Upper lobe of left lung (tissue), 6 donors: ENCODE measurements at places on chromosomes 6 and 20.
A peak's percentile ranks its signal among the peaks of the same experiment; 100 is the strongest.

- DNase-seq: no peak
Observed at GRCh38 chr6:104486035-104486434, 373.7 kb downstream of the HACE1 start.

- DNase-seq: no peak
Observed at GRCh38 chr6:132952986-132953385, 138.6 kb downstream of the RPS12 start.

GRCh38 chr20:53557130-53557529, 36.5 kb downstream of the ZNF217 start:
- no peak for DNase-seq

DNA sequence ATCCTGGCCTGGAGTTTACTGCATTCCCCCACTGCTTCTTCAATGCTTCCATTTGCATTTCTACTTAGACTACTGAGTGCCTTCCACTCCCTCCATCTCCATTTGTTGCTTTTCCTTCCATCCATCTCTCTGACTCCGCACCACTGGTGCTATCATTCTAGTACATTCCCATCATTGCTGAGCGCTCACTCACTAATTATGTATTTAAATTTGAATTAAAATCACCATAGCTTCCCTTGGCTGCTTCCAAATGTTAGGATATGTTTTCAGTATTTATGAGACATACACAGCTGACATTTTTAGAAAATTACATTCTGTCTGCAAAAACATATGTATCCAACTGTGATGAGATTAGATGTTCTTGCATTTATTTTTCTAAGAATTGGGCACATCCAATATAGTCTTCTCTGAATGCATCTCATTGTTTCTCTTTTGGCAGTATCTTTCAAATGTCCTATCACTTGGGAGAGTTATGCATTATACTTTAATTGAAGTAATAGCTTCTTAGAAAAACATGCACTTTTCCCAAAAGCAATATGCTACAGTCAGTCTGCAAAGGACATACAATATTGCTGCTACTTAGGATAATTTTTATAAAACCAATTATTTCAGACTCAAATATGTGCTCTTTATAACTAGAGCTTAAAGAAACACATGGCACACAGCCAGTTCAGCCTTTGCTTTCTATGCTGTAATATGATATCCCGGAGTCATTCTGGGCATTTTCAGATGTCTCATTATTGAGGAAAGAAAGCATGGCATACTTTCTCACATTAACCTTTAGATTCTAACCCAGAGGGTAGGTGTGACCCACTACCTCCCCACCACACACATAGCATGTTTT, 12.1 kb upstream of the COL21A1 start:
- no peak for DNase-seq

GRCh38 chr20:46341074-46342009, 33.0 kb upstream of the CDH22 start:
- no peak for DNase-seq

DNA sequence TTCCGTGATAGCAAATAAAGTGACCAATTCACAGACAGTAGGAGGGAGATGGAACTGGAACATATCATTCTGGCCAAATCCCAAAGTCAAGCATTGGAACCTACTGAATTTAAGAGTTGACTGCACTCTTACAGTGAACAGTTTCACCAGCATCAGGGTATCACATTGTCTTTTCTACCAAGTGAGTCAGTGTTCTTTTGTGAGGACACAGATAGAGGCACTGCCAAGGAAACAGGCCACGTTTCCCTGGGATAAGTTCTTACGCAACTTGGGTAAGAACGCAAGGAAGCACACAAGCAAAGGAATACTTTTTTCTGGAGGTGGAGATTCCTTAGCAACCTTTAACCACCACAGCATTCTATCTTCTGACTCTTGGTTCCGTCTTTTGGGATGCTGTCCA, 28.6 kb upstream of the ENPP5 start:
- DNase-seq: no peak

- DNase-seq: no peak
Observed at GRCh38 chr6:124772733-124773319, 189.4 kb upstream of the RNF217 start.

DNA sequence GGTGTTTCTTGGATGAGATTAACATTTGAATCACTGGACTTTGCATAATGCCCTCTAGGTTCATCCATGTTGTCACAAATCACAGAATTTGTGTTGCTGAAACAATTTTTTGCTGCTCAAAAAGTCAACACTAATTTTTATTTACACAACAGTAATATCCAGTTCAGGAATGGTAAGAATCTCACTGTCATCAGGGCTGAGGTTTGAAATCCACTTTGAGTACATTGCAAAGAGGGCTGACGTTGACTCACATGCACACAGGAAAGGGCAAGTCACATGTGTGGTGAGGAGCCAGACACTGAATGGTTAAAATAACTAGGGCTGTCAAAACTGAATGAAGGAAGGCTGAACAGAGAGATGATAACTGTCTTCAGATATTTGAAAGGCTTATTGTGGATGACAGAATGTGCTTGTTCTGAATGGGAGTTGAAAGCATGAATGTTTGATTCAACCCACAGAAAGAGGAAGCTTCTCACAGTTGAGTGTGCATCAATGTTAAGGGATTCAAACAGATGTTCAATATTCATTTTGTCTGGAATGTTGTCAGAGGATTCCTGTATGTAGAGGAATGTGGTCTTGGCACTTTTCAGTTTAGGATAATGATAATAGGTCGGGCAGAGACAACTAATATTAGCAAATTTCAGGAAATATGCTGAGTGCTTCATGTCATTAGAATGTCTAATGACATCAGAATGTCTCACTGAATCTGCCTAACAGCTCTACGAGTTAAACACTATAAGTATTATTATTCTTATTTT, 3.6 kb upstream of the ADGRG6 start:
- DNase-seq: no peak

DNA sequence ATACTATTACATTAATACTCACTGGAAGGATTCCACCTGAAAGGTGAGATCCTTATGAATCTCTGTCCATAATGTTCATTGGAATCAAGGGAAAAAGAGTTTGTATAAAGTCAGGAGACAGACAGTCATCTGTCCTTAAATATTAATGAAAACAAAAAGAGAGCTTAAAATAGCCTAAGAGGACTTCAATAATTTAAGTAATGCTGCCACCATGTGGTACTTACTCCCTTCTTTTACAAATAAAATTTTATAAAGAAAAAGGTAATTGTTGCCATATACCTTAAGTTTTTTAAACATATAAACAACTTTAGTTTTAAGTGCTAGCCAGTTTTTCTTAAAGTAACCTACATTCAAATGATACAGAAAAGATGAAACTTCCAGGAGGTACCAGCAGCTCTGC, 5.1 kb downstream of the BLOC1S5 start:
- DNase-seq: no peak

DNA sequence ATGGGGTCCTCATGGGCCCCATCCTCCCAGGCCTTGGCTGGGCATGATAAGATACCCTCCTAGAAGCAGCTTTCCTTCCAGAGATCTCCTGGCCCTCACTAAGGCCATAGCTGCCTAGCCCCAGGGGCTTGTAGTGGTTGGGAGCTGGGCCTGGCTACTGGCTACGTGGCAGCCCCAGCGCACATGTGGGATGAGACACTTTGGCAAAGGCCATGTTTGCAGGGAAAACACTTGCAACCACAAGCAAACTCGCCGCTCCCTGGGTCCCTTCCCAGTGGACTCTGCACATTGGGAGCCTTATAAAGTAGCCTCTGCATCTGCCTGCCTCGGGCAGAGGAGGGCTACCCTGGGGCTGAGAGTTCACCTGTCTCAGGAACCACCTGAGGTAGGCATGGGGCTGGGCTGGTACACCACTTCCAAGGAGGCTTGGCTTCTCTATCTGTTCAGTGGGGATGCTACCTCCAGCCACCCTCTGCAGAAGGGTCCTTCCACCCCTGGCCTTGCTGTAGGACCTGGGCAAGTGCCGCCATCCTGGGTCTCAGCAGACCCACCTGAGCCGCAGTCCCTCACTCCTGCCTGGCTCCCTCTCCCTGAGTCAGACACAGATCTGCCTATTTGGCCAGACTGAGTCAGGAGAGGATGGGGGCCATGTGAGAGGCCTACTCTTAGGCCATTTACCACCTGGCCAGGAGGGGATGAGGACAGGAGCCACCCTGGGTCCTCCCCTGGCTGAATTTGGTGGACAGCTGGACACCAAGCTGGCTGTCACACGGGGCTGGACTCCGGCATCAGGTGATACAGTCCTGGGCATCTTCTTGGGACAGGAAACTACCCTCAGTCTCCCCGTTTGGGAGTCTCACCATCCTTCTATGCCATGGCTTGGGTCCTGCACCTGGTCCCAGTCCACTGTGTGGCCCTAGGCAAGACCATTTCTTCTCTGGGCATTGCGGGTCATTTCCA, at the start of gene BPIFB2:
Gene BPIFB2, plus strand, starts transcription at position 329 of the 960 bp plus-strand sequence. CDS start 871 bp downstream, outside the sequence.
- DNase-seq: no peak

DNA sequence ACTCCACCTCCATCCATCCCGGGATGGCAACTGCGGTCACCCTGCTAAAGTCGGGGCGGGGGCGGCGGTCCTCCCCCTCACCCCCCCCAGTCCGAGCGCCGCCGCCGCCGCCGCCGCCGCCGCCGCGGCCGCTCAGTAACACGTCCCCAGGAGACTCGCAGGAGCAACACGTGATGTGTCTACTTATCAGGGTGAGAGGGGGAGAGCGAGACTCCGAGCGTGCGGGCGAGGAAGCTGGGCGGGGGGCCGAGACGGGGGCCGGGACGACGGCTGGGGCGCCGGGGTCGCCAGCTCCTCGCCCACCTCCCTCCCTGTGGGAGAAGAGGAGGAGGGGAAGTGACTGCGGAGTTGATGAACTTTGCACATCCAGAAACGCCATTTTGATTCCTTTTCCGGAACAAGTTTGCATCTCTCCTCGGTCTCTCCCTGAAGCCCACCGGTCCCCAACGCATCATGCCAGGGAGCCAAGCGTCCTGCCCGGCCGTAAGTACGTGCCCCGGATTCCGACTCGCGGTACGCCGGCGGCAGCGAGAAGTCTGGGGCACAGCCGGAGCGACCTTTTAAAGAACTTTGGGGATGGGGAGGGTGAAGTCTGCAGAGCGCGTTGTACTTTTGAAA, at the start of gene RREB1:
Gene RREB1, plus strand, starts transcription at position 384 of the 618 bp plus-strand sequence. CDS start 73,951 bp downstream, outside the sequence.
- peak; percentile 82 for DNase-seq

- no peak for DNase-seq
Observed at GRCh38 chr20:18005990-18006364, 37.2 kb downstream of the MGME1 start.
